ENCODE measurements at places on chromosomes 6 and 20.

- DNase-seq = no peak
Observed at GRCh38 chr20:32072168-32072750, 20.2 kb downstream of the HCK start.

- DNase-seq = no peak
Observed at GRCh38 chr6:79431537-79431933, 105.7 kb downstream of the LCA5 start.

GRCh38 chr6:45094831-45095230 lies 233.3 kb upstream of the RUNX2 start:
- no peak for DNase-seq

DNA sequence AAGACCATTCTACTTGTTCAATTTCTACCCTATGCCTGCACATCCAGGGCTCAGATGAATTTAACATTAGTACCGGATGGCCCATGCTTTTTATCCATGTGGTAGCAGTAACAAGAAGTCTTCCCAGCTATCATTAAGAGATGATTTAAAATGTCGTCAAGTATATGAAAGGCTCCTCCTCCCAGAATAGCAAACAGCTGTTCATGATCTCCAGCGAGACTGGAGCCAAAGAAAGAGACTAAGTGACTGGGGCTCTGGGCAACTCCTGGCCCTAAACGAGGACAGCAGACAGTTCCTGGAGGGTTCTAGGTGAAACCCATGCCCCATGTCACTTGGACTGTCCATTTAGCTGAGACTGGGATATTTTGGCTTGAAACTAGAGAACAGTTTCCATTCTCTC lies 160.8 kb downstream of the CDC5L start:
- DNase-seq = no peak

DNA sequence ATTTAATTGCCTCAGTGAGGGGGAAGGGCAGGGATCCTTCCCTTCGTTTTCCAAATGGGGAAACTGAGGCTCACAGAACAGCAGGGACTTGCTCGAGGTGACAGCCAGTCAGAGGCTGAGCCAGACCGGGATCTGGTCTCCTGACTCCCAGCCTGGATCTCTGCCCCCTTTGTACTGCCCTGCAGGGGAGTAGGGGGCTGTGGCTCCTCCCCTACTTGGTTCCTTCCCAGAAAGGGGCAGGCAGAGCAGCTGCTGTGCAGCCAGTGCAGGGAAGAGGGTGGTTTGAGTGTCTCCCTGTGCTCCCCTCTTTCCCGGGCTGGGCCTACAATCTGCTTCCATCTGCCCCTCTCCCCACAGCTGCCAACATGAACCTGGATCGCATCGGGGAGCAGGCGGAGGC lies 37.6 kb downstream of the UQCC2 start:
- no peak for DNase-seq

DNA sequence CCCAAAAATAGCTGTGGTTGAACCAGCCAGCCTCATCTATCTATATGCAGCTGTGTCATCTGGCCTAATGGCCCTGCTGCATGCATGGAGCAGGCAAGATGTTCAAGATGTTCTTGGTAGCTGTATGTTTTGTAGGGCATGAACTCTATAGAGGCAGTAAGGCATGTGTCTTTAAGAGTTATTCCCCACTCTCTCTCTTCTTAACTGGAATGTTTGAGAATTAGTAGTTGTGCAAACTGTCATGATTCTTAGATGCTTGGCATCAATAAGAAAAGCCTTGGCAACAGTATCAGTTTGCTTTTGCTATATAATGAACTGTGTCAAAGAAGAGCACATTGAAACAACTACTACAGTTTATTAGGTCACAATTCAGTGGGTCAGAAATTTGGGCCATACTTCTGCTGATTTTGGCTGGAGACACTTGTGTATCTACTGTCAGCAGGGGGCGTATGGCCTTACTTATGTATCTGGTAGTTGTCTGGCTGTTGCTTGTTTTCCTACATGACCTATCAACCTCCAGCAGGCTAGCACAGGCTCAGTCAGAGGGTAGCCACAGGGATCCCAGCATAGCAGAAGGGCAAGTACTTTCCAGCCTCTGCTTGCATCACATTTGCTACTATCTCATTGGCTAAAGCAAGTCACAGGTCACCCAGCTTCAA lies 56.1 kb upstream of the LAMP5 start:
- DNase-seq = no peak

DNA sequence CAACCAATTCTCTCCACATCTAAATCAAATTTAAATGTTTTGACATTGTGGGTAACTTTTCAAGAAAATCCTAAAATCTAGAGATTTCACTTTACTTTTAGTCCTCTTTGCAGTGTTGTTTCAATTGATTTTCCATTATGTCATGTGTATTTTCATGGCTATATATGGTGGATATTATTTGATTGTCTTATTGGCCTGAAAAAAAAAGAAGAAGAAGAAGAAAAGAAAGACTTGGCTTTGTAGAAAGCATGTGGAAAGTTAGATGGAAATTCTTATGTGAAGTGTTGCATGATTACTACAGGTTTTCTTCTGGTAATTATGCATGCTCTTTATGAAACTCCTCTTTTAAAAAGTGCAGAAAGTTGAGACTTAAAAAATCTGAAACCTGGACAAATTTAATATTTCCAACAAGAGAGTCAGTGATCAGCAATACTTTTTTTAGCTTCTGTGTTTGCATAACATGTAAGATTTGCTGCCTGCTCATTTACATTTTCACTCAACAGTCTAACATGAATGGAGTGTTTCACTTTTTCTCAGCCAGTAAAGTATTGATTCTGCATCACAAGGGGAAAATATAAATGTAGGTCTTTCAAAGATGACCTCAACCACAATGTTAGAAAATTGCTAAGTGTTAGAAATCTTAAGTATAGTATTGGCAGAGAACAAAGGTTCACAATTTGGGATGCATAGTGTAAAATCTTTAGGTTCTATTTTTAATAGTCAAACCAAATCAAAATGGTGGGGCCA lies 438.7 kb downstream of the BCKDHB start:
- no peak for DNase-seq

DNA sequence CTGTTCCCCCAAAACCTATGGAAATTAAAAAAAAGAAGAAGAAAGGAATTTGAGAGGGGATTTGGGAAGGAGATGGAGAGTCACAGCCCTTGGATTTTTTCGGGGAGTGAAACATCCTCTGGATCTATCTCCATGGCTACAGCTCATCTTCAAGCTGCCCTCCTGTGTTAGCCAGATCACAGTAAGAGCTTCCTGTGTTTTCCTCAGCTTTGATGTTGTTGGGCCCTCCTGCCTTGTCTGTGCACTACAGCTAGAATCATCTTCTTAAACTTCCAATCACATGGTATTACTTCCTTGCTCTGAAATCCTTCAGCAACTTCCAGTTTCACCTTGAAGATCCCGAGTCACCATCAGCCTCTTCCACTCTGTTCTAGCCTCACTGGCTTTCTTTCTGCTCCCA lies 207.8 kb upstream of the ZFP64 start:
- DNase-seq = no peak

- no peak for DNase-seq
Observed at GRCh38 chr6:112990971-112991370, 643.8 kb downstream of the RFPL4B start.

GRCh38 chr6:63394656-63395308 lies 75.0 kb upstream of the LGSN start:
- no peak for DNase-seq

GRCh38 chr6:118285791-118286190 lies 262.3 kb upstream of the PLN start:
- no peak for DNase-seq

DNA sequence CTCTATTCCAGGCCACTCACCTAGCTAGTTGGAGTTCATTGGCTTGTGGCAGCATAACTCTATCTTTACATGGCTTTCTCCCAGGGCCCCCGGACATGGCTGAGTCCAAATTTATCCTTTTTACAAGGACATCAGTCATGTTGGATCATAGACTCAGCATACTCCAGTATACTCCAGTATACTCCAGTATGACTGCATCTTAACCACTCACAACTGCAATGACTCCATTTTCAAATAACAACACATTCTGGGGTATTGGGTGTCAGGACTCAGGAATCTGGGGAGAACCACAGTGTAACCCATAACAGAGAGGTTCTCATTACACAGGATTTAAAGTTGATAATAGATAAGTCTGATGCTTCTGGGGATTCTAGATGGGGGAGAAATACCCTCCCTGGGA lies 53.8 kb upstream of the TSHZ2 start:
- no peak for DNase-seq

DNA sequence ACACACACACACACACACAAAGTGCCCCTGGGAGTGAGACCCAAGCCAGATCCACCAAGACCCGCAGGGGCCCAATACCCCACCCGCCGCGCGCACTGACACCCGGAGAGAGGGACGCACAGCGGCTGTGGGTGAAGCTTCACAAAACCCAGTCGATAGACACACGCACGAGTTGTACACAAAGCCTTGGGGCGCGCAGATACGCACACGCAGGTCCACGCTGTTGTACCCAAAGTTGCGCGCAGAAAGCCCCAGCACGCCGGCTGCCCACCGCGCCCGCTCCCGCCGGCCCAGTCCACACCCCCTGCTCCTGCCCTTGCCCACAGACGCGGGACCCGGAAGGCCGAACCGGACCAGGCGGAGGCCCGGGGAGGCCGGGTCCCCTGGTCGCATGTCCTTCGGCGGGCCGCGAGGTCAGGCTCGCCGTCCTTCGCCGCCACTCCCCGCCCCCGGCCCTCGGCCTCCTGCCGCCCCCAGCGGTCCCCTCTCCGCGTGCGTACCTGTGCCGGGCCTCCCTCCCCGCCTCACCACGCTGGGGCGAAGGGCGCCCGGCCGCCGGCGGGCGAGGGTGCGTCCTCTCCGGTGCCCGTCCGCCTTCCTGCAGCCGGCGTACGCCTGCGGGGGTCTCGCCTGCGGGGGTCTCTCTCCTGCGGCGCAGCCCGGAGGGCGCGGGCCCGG lies at the start of gene TMEM74B:
TSS of gene TMEM74B (minus strand) at position 344 of the 678 bp plus-strand sequence. CDS start 1,180 bp downstream, outside the sequence.
- DNase-seq = no peak

- DNase-seq = no peak
Observed at GRCh38 chr20:7459083-7459482, 481.2 kb downstream of the HAO1 start.

GRCh38 chr6:167979436-167980139 lies 17.9 kb upstream of the KIF25 start:
- DNase-seq = no peak

DNA sequence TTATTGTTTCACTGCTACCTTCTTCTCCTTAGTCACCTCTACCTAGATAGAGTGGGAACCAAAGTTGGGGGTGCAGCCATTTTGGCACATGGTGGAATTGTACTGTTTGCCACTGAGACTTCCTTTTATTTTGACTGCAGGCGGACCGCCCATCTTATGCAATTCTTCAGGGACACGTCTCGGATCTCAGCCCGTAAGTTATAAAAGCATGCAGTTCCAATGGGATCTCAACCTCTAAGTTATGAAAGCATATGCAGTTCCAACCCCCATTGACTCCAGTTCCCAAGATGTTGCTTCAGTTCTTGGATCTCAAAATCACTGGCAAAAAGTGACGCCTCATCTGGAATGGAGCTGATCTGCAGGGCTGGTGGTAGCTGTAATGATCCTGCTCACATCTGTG lies 41.2 kb upstream of the CDH4 start:
- no peak for DNase-seq

- no peak for DNase-seq
Observed at GRCh38 chr6:14511061-14511586, 393.6 kb downstream of the CD83 start.

DNA sequence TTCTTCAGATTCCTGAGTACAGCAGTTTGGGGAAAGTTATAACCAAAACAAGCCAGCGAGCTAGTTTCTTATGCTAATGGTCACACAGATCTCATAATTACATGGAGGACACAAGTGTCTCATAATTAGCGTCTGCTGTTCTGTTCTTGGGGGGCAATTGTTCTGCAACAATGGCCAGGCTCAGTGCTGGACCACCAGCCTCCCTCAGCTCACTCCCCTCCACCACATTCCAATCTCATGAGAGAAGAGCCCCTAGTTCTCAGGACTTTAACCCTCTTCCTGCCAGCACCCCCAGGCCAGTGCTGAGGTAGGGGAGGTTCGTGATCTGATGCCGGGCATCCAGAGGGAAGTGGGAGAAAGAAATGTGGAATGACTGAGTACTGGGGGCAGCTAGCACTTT lies 20.2 kb upstream of the TOX2 start:
- no peak for DNase-seq

- no peak for DNase-seq
Observed at GRCh38 chr20:59668926-59669850, 64.8 kb downstream of the PHACTR3 start.

DNA sequence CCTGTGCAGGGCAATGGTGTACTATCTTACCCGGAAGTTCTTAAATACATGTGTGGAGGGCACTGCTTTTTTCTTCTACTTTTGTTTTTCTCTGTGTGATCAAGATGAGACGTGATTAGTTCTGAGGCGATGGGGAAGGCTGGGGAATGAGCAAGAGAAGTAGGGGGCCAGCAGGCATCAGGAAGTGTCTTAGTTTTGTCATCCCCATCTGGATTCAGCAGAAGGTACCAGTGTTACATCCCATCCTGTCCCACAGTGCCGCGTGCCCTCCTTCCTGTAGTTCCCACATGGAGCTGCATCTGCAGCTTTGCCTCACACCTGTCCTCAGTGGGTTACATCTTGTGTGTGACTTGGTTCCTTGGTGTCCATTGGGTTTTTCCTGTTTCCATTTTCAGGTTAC lies 86.9 kb downstream of the FNDC1 start:
- no peak for DNase-seq

DNA sequence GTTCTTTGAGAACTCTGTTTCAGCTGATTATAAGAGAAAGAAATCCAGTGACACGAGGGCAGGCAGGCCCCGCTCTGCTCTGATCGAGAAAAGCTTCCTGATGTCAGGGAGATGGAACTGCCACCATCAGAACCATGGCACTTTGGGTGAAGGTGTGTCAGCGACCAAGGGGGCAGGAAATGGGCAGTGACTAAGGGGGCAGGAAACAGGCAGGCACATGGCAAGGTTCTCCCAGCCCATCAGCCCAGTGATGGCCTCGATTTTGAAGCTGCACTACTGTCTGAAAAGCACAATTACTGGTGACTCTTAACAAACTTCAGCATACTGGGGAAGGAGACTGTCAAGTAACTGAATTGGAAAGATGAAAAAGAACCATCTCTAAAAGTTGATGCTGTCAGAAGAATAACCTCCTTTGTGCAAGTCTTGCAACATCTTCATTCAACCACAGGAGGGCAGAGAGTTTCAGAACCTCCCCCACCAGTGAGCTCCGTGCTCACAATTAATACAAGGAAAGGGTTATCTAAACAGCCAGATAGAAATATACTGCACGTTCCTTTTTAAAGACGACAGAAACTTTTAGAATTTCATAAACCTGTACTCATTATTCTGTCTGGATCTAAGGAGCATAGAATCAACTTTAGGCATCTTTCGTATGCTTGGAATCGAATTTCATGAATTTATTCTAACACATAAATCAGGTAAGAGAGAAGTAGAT lies 39.1 kb downstream of the TMX4 start:
- DNase-seq = no peak
